CD4-positive, alpha-beta T cell treated with Interleukin-10 for 1 hour (primary cell): ENCODE measurements at places on chromosomes 2 and 18.

DNA sequence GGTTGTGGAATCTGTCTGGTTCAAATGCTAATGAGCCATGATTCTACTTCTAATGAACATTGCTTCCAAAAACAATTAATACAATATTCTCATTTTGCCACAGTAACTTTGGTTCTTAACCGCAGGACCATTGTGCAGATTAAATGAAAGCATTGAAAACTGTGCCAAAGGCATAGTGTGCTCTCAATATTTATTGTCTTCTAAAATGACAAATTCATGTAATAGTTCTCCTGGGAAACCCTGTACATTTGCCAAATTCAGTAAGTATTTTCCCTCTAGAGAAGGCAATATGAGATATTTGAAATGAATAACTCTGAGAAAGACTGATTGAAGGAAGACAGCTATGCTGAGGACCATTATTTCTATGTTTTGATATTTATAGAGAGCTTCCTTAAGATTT is 246.3 kb downstream of the CCDC102B start:
- DNase-seq: no peak

DNA sequence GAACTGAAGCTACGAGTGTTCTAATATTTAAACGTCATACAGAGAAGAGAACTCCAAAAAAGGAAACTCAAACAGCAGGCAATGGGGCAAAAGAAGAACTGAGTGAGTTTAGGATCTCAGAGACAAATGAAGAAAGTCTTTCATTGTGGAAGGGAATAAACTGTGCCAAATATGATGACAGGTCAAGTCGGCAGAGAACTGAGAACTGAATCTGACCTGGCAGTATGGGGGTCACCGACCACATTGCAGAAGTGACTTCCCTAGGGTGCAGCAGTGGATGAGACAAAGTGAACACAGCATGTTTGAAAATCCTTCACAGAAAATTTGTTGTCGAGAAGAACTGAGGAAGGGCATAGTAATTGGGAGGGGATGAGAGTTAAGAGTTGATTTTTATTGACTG is 55.9 kb downstream of the TTC21B start:
- no peak for DNase-seq

- no peak for DNase-seq
Measured at GRCh38 chr2:152655880-152656279, 61.4 kb downstream of the PRPF40A start.

GRCh38 chr2:233400961-233401360 is 46.7 kb downstream of the DGKD start:
- DNase-seq: no peak
